Umbilical cord (tissue), 2 donors: ENCODE measurements at places on chromosomes 2 and 18.

GRCh38 chr2:15736396-15737180, 144.9 kb downstream of the DDX1 start:
- DNase-seq, result no peak

DNA sequence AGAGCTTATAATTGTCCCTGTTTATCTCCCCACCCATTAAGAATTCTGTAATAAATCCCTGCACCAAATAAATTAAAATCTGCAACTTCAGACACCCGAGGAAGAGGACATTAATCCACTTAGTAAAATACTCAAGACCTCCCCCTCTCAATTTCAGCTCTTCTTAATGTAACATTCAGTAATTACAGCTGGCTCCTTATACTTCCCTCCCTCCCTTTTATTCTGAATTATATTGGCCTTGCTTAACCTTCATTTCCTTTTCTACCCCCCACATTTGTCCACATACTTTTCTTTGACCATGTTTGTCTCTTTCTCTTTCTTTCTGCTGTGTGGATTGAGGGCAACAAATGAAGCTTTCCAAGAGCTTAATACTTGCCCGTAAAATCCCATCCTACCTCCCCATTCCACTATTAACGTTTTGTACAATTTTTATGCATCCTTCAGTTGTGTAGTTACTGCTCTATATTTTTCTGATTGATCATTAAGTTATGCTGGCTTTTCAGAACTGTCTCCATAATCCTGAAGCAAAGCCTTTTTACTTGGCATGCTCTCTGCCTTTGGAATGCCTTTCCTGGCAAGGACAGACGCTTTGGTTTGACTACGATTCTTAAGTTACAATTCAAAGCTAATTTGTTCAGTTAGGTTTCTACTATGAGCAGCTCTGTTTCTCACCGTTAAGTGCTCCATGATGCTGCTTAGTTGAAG, 580.1 kb downstream of the ZEB2 start:
- DNase-seq, result peak; percentile 73

DNA sequence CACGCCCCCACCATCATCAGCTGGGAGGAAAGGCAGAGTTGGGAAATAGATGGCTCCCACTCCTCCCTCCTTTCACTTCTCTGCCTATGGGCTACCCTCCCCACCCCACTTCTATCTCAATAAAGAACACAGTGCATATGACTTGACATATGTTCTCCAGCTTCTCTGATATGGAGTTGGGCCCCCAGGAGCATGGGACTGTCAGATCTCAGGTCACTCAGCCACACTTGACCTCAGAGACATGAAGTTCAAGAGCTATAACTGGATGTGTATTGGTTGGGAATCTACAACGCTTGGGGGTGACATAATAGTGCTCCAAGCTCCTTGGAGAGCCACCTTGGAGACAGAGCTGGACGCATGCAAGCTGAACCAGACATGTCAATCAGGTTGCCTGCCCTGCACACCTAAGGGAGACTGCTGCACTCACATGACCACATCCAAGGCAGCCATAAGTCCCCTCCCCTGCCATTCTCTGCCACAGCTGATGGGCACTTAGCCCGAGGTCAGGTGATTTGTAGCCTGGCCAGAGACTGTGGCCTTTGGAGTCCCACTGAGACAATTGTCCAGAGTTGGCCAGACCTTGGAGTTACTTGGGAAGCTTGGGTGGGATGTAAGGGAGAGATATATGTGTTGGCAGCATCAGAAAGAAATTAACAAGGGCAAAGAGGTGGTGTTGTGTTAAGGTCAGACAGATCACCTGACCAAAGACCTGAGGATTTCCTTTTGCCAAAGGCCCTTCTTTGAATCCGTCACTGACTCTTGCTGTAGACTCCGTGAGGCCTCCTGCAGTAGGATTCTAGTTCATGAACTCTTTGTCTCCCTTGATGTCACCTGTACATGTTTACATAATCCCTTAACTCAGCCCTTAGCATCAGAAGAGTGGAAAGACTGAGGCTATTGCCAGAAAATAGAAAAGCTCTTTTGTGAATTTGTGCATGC, 3.7 kb downstream of the INHA start:
- no peak for DNase-seq

DNA sequence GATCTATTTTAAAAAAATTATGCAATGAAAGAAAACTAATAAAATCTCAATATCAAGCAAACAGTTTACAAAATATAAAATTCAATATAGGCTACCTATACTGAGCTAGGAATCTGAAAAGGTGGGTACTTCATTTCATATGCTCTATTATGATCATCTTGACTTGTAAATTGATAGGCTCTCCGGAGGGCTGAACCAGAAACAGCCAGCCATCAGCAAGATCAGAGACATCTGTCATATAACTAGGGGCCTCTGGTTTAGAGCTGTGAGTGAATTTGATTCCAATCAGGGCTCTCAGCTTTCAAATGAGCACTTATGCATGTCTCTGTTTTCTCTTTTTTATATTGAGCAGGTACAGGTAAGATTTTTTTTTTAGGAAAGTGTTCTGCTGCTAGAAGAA, 114.2 kb downstream of the SPHKAP start:
- no peak for DNase-seq

DNA sequence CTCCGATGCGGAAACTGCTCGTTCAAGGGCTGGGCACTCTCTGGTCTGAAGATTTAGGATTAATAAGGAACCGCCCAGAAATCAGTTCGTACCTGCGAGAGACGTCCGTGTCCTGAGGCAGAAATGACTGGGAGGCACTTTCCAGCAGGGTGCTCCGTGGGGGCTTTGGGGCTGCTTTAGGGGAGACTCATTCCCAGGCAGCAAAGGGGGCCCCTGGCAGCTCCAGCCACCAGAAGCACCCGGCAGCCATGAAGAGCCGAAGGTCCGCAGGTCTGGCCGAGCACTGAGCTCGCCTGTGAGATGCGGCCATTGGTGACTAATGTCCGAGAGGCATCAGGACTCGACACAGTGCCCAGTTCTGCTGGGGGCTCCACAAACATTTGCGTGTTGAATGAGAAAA, 20.9 kb downstream of the KCNG2 start:
- no peak for DNase-seq

GRCh38 chr2:112893752-112894151, 17.2 kb upstream of the IL37 start:
- DNase-seq, result no peak

- no peak for DNase-seq
These were observed 82.2 kb downstream of the FAM124B start for GRCh38 chr2:224319750-224320149.

DNA sequence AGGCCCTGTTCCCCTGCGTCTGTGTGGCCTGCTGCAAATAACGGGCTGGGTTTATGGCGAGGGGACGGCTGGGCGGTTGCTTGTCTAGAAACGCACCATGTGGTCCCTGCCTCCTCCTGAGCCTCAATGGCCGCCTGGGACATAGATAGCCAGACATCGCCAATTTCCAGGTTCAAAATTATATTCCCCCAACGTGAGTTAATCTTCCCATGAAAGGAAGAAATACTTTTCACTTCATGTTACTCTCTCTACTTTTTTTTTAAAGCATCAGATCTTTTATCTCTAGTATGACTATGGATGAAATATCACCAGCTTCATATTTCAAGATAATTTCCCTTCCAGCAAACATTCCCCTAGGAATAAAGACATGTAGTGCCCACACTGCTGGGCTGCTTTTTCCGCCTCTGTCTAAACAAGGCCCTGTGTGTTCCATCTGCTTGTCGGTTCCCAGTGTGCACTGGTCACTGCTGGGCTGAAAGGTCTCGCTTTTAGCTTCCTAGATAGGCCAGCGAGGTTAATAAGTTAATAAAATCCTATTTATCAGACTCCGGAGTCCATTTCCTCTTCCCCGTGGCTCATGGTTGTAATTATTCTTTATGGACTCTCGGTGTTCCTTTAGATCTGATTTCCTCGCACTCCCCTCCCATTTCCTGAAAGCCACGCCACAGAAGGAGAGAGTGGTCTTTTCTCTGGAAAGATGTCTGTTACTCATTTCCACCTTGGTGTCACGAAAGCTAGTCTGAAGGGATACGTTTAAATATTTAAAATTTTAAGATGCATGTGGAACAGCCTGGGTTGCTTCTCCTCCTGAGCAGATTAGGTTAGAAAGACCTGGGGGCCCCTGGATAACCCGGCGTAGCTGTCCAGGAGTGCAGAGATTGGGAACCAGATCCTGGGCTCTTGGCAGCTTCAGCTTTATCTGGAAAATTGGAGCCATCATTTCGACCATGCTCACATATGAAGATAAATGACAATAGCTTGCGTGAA, 196.6 kb upstream of the COPS8 start:
- peak; percentile 73 for DNase-seq

GRCh38 chr2:80926168-80926567, 621.6 kb upstream of the LRRTM1 start:
- DNase-seq, result no peak

- DNase-seq, result no peak
These were observed 15.9 kb upstream of the CHAC2 start for GRCh38 chr2:53751728-53752127.

- DNase-seq, result no peak
These were observed 229.1 kb downstream of the BABAM2 start for GRCh38 chr2:28119631-28120030.

GRCh38 chr2:142581491-142581890, 296.0 kb upstream of the KYNU start:
- no peak for DNase-seq

DNA sequence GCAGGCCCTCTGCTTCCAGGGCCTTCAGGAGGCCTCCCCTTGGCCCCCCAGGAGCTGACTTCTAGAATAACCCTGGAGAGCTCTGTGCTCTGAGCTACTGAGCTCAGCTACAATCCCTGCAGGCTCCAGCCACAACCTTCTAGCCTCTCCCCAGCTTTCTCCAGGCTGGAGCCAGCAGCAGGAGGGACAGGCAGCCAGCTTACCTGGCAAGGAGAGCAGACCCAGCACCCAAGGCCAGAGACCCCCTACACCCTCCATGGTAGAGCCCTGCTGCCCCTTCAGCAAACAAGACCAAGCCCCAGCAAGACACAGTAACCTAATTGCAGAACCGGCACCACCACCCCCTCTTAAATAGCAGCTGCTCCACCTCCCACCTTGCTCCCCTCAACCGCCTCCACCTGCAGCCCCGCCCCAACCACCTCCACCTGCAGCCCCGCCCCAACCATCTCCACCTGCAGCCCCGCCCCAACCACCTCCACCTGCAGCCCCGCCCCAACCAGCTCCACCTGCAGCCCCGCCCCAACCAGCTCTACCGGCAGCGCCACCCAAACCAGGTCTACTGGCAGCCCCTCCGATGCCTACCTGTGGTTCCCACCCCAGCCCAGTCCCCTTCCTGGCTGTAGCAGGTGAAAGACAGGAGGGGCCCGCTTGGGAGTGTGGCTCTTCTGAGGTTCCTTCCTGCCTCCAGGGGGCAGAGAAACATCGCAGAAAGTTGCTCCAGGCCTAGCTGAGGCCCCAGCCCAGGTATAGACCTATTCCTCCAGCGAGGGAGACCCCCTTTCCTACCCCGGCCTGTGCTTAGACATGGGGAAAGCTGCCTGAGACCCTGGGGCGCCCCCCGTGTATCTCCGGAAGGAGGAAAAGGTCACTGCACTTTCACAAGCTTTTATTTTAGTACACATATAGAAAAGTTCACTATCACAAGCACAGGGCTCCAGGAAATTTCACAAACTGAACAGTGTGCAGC, at the start of gene ASTL:
TSS of gene ASTL (minus strand) at position 324 of the 967 bp plus-strand sequence. CDS start at position 258, 66 bp downstream.
- DNase-seq, result peak; percentile 65

DNA sequence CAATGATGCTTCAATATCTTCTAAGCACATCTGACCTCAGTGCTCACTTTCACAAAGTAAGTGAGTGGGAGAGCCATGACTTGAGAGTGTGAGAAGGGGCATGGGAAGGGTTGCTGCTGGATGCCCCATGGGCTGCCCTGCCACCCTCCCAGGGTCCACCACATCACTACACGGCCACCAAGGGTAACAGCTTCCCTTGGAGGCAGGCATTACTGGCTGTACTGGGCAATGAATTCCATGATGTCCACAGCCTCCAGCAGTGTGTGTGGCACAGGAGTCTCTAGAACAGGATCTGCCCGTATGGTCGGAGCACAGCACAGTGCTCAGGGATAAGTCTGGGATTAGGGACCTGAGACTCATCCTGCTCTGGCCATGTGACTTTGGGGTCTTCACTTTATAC, 481.0 kb upstream of the MYT1L start:
- DNase-seq, result no peak

DNA sequence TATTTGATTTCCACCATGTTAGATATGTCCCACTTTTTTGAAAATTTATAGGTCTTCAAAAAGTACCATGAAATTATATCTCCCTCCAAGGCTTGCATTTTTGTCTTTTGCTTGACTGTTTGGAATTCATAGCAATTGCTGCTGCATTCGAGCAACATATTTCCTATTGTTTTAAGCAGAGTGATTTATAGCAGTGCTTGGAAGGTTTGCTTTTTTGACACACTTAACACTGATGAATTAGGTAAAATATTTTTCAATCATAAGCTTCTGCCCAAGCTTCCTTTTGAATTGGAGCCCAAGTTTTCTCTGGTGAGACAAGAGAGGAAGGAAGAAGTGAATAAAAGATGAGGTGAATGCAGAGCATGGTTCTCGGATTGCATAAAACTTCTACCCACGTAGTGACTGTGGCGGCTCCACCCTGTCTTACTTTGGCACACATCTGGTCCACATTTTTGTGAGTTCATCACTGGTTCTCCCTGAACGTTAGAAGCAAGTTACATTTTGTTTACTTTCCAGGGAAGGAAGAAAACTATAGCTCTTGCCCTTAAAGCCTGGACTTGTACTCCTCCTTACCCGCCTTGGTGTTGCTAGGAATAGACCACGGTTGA, 667.0 kb downstream of the TSN start:
- DNase-seq, result no peak

GRCh38 chr2:105545730-105546627, 147.1 kb upstream of the FHL2 start:
- DNase-seq, result peak; percentile 50

GRCh38 chr18:36331521-36331971, 34.0 kb downstream of the FHOD3 start:
- no peak for DNase-seq

GRCh38 chr18:23872701-23873550, 141.6 kb upstream of the TTC39C start:
- DNase-seq, result peak; percentile 63

- peak; percentile 90 for DNase-seq
These were observed 189.3 kb downstream of the SH3RF3 start for GRCh38 chr2:109318150-109318948.

GRCh38 chr2:181438261-181438660, 18.9 kb upstream of the ITGA4 start:
- no peak for DNase-seq

DNA sequence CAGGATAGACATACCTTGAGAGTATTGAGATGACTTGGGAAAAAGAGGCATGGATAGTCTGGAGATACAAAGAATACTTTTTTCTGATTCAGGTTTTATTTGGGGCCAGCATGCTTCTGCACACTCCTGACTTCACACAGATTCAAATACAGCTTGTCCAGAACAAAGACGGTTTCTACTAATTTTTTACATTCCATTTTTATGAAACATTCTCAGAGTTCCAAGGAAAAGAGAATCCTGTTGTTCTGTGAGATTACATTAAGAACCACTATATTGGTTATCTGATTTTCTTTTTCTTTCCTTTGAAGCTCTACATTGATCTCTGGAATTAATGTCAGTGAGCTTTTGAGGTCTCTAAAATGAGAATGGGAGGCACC, 41.0 kb downstream of the PTPRM start:
- no peak for DNase-seq

DNA sequence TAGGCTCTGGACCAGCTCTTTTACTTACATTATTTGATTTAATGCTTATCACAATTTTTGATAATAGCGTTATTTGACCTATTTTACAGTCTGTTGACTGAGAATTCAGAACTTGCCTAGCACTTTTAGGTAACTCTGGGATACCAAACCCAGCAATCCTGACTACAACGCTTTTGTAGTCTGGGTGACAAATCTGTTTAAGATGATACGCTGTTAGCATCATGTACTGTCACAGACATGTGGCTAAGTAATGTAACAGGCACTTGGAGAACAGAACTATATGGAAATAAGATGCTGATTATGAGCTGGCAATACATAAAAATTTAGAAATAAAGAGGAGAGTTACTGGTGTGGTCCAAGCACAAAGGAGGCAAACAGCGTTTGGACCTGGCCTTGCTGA, 130.6 kb downstream of the RBMS1 start:
- no peak for DNase-seq
